ENCODE measurements at places on chromosomes 4 and X.

DNA sequence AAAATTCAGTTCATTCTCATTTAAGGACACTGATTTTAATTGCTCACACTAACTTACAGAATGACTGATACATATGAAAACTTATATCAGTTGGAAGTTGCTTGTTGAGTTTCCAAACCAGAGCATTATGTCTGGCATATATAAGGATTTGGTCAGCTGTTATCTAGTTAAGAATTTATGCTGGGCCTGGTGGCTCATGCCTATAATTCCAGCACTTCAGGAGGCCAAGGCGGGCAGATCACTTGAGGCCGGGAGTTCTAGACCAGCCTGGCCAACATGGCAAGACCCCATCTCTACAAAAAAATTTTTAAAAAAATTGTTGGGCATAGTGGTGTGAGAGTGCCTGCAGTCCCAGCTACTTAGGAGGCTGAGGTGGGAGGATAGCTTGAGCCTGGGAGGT, 73.1 kb downstream of the SPRY1 start:
- DNase-seq: no peak

- no peak for DNase-seq
These were observed 3.2 kb downstream of the SCARB2 start for GRCh38 chr4:76210452-76210851.

DNA sequence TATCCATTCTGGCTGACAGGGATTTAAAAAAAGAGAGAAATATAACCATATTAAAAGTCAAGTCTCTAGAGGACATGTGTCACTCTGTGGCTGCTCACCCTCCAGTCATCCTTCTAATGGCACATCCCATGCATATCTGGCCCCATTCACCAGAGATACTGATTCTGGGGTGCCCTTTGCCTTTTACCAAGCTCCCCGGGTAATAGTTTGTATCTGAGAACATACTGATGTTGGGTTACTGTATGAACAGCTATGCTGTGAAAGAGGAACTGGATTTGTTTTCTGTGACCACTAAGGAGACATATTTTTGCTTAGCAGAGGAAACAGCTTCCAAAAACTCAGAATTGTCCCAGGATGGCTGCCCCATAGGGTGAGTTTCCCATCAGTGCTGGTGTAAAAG, 56.0 kb downstream of the SAT1 start:
- DNase-seq: no peak

GRCh38 chr4:4641254-4641653, 99.4 kb upstream of the STX18 start:
- no peak for DNase-seq

DNA sequence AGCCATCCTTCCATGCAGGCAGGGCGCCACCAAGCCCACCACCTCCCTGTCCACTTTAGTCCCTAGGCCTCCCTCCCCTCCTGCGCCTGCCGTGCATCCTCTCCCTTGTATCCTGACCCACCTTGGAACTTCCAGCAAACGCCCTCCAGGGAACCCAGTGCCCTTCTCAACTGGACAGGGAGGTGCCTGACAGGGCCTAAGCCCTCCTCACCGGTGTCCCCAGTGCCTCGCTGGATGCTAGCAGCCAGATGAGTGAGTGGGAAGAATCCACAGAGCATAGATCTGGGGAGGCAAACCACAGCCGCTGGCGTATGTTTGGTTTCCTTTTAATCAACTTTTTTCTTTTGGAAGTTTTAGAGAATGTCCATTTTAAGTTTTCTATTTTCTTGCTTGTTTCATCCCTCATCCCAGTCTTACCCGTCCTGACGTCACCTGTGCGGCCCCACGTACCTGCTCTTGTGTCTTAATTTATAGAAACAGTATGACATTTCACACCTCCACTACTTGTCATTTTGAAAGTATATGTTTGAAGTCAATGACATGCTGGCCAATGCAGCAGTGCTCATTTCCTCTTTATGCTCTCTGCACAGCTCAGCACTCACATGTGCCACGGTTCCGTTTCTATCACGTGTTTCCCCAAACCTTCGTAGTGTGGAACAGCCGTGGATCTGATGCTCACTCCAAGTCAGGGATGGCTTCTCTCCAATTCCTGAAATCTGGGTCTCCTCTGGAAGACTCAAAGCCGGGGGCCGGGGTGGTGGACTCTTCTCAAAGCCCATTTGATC, 3.4 kb upstream of the HMX1 start:
- DNase-seq: no peak

- DNase-seq: peak; percentile 46
These were observed 12.8 kb upstream of the LIMCH1 start for GRCh38 chr4:41525129-41525528.

DNA sequence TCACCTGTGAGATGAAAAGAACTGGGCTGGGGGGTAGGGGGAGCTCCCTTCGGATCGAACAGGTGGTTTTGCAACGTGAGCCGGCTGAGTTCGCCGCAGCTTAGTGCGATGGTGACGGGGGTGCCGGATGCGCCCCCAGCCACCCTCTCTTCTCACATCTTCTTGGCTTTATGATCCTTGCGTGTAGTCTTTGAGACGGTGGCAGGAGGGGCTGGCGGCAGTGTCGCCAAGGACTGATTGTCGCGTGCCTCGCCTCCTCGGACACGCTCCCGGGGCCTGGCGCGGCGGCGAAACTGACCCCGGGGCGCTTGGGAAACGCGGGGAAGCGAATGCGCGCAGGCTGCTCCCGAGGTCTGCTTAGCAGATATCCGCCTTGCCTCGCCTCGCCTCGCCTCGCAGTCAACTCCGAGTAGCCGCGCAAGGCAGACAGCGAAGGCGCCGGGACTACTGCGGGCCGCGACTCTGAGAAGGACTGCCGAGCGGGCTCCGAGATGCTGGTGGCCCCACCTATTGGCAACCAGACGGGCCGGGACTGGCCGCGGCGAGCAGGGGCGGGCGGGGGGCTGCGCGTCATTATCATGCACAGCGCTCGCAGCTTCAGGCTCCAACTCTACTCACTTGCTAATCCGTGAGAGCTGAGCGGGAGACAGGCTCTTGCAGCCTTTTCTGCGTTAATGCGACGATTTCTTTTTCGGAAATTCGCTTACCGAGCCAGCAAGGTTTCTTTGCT, 1.5 kb downstream of the GRID2 start:
- peak; percentile 88 for DNase-seq

- DNase-seq: no peak
These were observed 141.0 kb downstream of the STK32B start for GRCh38 chr4:5192271-5192670.

GRCh38 chr4:78612398-78613178, 61.0 kb downstream of the ANXA3 start:
- DNase-seq: peak; percentile 23

DNA sequence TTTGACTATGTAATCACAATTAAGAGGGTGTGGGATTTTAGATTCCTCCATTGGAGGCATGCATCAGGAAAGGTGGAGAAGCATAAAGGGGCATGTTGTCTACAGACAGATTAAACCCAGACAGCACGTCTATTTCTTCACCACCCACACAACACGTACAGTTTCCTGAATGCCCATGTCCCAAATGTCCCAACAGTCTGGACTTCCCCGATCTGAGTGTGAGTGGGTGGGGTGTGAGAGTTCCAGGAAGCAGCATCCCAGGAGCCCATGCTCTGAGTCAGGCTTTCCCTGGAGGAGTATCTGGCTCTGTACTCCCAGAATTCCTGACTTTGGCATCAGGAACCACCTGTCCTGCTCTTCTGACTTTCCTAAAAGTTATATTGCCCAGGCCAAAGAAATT, 30.8 kb upstream of the NDP start:
- no peak for DNase-seq

Measured in iPS-NIHi11 (cell line).